GM23338 (cell line): ENCODE measurements at places on chromosomes 4 and X. TPM values are rescaled to one million over a fixed set of nuclear protein-coding genes. Genes with fewer than 3 reads are reported as not detected.

FTSJ1 gene
- 76.3 and 91.2 TPM in 2 replicates for total RNA-seq

GRCh38 chr4:164824581-164824980 lies 52.4 kb upstream of the APELA start:
- no peak for DNase-seq
- no peak overlapping the region for H3K4me3 ChIP-seq
- H3K27me3 ChIP-seq: no peaks in the 10 kb centered on the region
- no peak overlapping the region for H3K27ac ChIP-seq
- peaks cover 46% of the 10 kb centered on the region for H3K4me1 ChIP-seq
- H3K36me3 ChIP-seq: no peaks in the 10 kb centered on the region

ADH7 gene
- not detected in 2 replicates for total RNA-seq

DDX53 gene
- total RNA-seq: not detected in 2 replicates

GRCh38 chr4:108544481-108544880 lies 75.9 kb upstream of the RPL34 start:
- no peak overlapping the region for H3K27ac ChIP-seq
- H3K4me1 ChIP-seq: no peaks in the 10 kb centered on the region
- H3K36me3 ChIP-seq: no peaks in the 10 kb centered on the region
- H3K4me3 ChIP-seq: no peak overlapping the region
- no peak for DNase-seq

GRCh38 chr4:11416071-11416766 lies 12.5 kb downstream of the HS3ST1 start:
- H3K36me3 ChIP-seq: no peaks in the 10 kb centered on the region
- no peak for DNase-seq
- no peaks in the 10 kb centered on the region for H3K27me3 ChIP-seq
- no peaks in the 10 kb centered on the region for H3K4me1 ChIP-seq
- no peak overlapping the region for H3K4me3 ChIP-seq

IRF2 gene
- total RNA-seq: 14.1 and 14.7 TPM in 2 replicates

ARMCX1 gene
- total RNA-seq: 22.9 and 26.9 TPM in 2 replicates

DNA sequence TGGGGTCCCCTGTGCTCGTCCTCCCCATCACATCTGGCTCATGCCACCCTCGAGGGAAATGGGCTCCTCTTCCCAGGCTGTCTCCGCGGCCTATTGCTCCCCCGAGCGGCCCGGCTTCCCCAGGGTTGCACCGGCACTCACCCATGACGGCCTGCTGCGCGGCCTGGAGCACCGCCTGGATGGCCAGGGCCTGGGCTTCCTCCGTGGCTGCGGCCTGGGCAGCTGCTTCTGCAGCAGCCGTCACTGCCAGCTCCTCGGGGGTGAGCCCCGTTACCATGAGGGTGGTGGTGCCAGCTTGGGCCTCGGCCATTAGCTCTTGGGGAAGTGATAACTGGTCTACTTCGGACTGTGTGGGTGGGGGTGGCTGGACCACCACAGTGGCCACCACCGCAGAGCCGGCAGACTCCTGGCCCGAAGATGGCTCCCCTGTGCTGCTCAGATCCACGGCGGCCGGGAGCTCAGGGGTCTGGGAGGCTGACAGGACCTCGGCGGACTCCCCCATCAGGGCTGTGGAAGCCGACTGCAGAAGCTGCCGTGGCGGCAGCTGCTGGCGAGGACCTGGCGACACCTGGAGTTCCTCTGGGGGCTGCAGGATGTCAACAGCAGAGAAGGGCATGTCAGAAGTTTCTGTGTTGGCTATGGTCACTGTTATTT lies 8.1 kb upstream of the RENBP start:
- H3K27me3 ChIP-seq: no peaks in the 10 kb centered on the region
- H3K36me3 ChIP-seq: no peaks in the 10 kb centered on the region; the same call in 1 of the 2 replicates
- H3K27ac ChIP-seq: no peak overlapping the region
- DNase-seq: no peak
- no peak overlapping the region for H3K4me3 ChIP-seq

GPM6B gene
- total RNA-seq: 92.2 and 95.4 TPM in 2 replicates
